ENCODE measurements at places on chromosomes 3 and 15. TPM values are rescaled to one million over a fixed set of nuclear protein-coding genes. Genes with fewer than 3 reads are reported as not detected.

DNA sequence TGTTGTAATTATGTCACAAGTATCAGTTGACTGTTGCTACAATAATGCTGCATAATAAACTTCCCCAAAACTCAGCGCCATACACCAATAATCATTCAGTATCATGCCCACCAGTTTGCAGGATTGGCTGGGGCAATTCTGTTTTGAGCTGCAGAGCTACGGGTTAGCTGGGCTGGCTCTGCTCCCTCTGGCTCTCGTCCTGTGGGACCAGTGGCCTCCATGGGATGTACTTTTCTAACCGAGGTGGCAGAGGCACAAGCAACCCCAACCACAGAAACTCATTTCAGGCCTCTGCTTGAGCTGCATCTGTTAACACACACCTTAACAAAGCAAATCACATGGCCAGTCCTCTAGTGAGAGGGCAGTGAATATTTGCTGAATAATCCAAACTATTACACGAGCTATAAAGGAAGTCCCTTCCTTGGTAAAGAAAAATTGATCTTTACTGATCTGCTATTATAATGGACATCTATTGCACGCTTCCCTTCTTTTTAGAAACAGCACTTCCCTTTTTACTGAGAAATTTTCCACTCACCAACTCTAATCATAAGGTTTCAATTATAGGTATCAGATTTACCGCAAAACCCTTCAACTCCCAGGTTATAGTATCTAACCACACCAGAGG lies 10.9 kb upstream of the BCL2A1 start:
- no peaks in the 10 kb centered on the region for H3K4me1 ChIP-seq
- no peak for DNase-seq
- no peak overlapping the region for H3K27ac ChIP-seq

GRCh38 chr3:62587579-62588031 lies 214.3 kb upstream of the FEZF2 start:
- H3K27ac ChIP-seq, result peak overlapping the region; percentile 63
- H3K36me3 ChIP-seq, result peaks cover 7% of the 10 kb centered on the region
- no peaks in the 10 kb centered on the region for H3K27me3 ChIP-seq
- H3K4me3 ChIP-seq, result no peak overlapping the region

DNA sequence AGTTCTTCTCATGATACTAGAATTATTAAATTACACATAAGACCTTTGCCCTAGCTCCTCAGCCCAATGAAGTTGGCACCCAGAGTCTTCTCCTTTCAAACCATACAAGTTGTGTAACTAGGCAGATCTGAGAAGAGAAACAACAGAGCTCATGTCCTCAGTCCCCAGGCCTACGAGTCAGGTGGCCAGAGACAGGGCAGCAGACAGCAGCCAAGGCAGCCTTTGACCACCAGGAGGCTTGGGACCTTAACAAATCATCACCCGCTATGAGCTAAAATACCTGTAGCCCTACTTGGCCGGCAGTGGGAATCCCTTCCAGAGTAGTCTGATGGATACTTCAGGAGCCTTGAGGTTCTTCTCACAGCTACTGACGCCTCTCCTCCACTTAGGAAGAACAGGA lies 18.3 kb downstream of the STIMATE start:
- peak; percentile 70 for DNase-seq
- no peak overlapping the region for H3K4me3 ChIP-seq
- no peaks in the 10 kb centered on the region for H3K4me1 ChIP-seq

- peaks cover 15% of the 10 kb centered on the region for H3K36me3 ChIP-seq
- peaks cover 24% of the 10 kb centered on the region for H3K4me1 ChIP-seq
- H3K27me3 ChIP-seq, result no peaks in the 10 kb centered on the region
- DNase-seq, result peak; percentile 59
- no peak overlapping the region for H3K27ac ChIP-seq
- no peak overlapping the region for H3K4me3 ChIP-seq
Observed at GRCh38 chr3:50124052-50124799, 30.9 kb upstream of the SEMA3F start.

Gene VGLL3
- total RNA-seq, result 2.0 TPM
